Activated T-helper 1 cell treated with anti-CD3 and anti-CD28 coated beads, Interleukin-12 subunit alpha, Interleukin-12 subunit beta, Interleukin-2, Interleukin-4 antibody, amounts not matched to agents 30 ng/mL and 10 ng/mL and 1 ng/mL, durations not matched to agents 14 hours and 24 hours and 36 hours (primary cell): ENCODE measurements at places on chromosomes 2 and 18.

DNA sequence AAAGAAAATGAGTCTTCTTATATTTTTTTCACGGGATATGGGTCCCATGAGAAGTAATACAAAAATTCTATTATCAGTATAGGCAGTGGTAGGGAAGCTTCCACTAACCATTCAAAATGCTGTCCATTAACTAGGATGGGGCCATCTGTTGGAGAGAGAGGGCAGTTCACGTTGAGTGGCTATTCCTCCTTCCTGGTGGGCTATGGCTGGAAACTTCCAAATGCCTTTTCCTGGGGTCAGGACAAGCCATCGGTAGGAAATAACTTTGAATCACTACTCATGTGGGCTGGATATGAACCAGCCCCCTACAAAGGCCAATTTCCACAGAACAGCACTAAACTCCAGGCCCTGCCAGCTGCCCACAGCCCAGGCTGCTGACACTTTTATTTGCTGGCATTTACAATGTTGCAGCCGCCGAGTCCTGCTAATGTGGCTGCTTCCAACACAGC is 156.1 kb upstream of the HNRNPA3 start:
- peaks cover 12% of the 10 kb centered on the region for H3K27me3 ChIP-seq
- DNase-seq: no peak
- H3K4me1 ChIP-seq: peaks cover 8% of the 10 kb centered on the region
- no peaks in the 10 kb centered on the region for H3K36me3 ChIP-seq

- H3K27ac ChIP-seq: no peak overlapping the region
- no peaks in the 10 kb centered on the region for H3K27me3 ChIP-seq
- no peaks in the 10 kb centered on the region for H3K4me1 ChIP-seq
- H3K4me3 ChIP-seq: no peak overlapping the region
These were observed 48.6 kb downstream of the KLHL14 start for GRCh38 chr18:32724071-32724749.

- H3K36me3 ChIP-seq: peaks cover 46% of the 10 kb centered on the region
- no peaks in the 10 kb centered on the region for H3K27me3 ChIP-seq
- H3K4me3 ChIP-seq: peak overlapping the region; percentile 49
- H3K27ac ChIP-seq: peak overlapping the region; percentile 70
These were observed 18.0 kb downstream of the RNF125 start for GRCh38 chr18:32036506-32037180.

DNA sequence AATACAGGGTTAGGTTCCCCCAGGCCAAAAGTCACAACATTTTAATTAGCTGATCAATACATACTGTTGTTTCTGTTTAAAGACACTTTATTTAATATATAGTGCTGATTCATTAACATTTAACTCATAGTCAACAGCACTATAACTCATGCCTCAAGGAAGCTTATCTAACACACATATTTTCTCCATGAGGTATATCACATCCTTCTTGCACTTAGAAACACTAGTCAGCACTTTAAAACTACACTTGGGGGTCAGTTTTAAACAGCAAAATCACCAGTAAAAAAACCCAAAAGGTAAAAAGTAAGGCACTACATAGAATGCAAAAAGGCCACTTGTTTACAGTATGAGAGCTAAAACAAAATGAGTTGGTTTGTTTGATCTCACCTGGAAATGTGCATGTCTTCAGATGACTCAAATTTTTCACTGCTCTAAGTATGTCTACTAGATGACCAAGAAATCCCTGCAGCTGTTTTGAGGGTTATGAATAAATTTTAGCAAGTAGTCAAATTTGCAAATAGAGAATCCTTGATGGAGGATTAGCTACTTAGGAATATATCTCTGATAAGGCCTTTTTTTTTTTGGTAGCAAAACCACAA is 54.1 kb upstream of the EPB41L5 start:
- no peak for DNase-seq
- no peak overlapping the region for H3K4me3 ChIP-seq
- H3K36me3 ChIP-seq: peaks cover 37% of the 10 kb centered on the region
- H3K27me3 ChIP-seq: no peaks in the 10 kb centered on the region
- no peaks in the 10 kb centered on the region for H3K4me1 ChIP-seq

- H3K4me1 ChIP-seq: no peaks in the 10 kb centered on the region
- no peak overlapping the region for H3K27ac ChIP-seq
- no peak overlapping the region for H3K4me3 ChIP-seq
- no peaks in the 10 kb centered on the region for H3K36me3 ChIP-seq
- no peak for DNase-seq
These were observed 88.4 kb upstream of the CELF4 start for GRCh38 chr18:37654034-37654433.

GRCh38 chr2:60459851-60460250 is 93.6 kb downstream of the BCL11A start:
- no peak overlapping the region for H3K27ac ChIP-seq
- no peak for DNase-seq
- H3K4me1 ChIP-seq: no peaks in the 10 kb centered on the region
- no peak overlapping the region for H3K4me3 ChIP-seq
- H3K27me3 ChIP-seq: peaks cover 2% of the 10 kb centered on the region
- H3K36me3 ChIP-seq: no peaks in the 10 kb centered on the region

- no peak for DNase-seq
- no peaks in the 10 kb centered on the region for H3K4me1 ChIP-seq
- H3K27me3 ChIP-seq: no peaks in the 10 kb centered on the region
- no peak overlapping the region for H3K27ac ChIP-seq
These were observed 30.3 kb downstream of the STEAP3 start for GRCh38 chr2:119253760-119254600.

DNA sequence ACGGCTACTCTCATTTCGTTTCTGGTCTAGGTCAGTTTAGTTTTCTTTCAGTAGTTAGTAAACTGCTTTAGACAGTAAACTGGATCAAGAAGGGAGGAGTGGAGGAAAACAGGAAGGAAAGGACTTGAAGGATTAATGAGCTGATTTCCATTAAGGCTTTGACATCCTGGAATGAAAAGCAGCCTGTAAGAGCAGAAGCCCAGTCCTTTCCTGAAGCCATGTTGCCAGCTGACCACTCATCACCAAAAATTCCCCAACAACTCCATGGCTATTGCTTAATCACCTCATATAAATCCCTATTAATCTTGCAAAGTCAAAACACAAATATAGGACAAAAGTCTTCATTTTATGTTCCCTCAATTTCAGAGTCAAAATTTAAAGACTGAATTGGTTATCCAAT is 113.7 kb upstream of the ZFP36L2 start:
- no peak overlapping the region for H3K27ac ChIP-seq
- H3K4me3 ChIP-seq: no peak overlapping the region
- H3K36me3 ChIP-seq: peaks cover 14% of the 10 kb centered on the region

DNA sequence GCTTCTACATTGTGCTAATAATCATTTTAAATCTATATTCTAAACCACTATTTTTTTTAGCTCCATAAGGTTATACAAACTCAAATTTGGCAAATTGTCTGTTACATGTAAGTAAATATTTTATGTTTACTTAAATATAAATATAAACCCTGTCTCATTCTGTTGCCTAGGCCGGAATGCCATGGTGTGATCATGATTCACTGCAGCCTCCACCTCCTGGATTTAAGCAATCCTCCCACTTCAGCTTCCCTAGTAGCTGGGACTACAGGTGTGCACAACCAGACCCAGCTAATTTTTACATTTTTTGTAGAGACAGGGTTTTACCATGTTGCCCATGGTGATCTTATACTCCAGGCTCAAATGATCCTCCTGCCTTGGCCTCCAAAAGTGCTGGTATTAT is 124.7 kb downstream of the MEIS1 start:
- DNase-seq: no peak
- no peaks in the 10 kb centered on the region for H3K4me1 ChIP-seq
- H3K4me3 ChIP-seq: no peak overlapping the region
- H3K27me3 ChIP-seq: peaks cover 12% of the 10 kb centered on the region
- no peak overlapping the region for H3K27ac ChIP-seq

DNA sequence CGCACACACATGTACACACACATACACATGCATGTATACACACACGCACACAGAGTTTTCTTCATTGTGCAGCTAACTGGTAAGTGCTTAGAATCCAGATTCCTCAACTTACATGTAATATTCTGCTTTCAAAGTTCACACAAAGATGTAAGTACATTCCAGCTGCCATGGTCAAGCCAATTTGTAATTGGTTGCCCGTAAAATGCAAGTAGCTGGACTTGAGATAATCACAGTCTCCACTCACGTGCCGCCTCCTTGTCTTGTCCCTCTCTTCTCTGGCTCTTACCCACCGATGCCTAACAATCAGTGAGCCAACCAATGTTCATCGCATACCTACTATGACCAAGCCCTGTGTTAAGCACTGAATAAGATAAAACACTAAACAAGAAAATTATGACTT is 77.8 kb downstream of the SOCS6 start:
- H3K27ac ChIP-seq: no peak overlapping the region
- no peaks in the 10 kb centered on the region for H3K36me3 ChIP-seq
- peaks cover 5% of the 10 kb centered on the region for H3K27me3 ChIP-seq
- no peak for DNase-seq
- H3K4me3 ChIP-seq: no peak overlapping the region

GRCh38 chr2:106020032-106020431 is 174.1 kb downstream of the UXS1 start:
- DNase-seq: no peak
- no peak overlapping the region for H3K4me3 ChIP-seq
- H3K27ac ChIP-seq: no peak overlapping the region
- H3K27me3 ChIP-seq: peaks cover 1% of the 10 kb centered on the region
- H3K36me3 ChIP-seq: no peaks in the 10 kb centered on the region
- H3K4me1 ChIP-seq: peaks cover 7% of the 10 kb centered on the region

DNA sequence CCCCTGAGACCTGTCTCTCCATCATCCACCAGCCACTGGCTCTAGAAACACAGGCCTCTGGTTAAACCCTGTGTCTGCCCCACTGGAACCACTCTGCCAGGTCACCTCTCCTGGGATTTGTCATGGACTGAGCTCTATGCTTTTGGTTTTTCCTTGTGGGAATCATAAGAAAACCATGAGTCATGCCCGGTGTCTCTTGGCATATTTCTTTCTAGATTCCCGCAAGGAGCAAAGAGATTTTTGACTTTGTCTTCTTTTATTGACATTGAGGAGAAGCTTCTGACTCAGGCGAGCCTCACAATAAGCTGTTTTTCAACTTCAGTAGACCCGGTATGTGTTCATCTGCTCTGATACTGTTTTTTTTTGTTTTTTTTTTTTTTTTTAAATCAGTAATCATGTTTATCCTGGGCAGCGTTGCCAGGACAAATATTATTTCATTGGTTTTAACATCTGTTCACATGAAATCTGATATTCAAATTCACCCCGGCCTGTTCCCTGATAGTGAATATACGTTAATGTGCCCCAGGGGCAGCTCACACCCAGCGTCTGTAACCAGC is 207.1 kb downstream of the ACKR3 start:
- no peaks in the 10 kb centered on the region for H3K36me3 ChIP-seq
- H3K4me1 ChIP-seq: no peaks in the 10 kb centered on the region

GRCh38 chr2:149716687-149717086 is 129.1 kb upstream of the MMADHC start:
- no peaks in the 10 kb centered on the region for H3K36me3 ChIP-seq
- no peaks in the 10 kb centered on the region for H3K4me1 ChIP-seq
- DNase-seq: no peak
- H3K27ac ChIP-seq: no peak overlapping the region

DNA sequence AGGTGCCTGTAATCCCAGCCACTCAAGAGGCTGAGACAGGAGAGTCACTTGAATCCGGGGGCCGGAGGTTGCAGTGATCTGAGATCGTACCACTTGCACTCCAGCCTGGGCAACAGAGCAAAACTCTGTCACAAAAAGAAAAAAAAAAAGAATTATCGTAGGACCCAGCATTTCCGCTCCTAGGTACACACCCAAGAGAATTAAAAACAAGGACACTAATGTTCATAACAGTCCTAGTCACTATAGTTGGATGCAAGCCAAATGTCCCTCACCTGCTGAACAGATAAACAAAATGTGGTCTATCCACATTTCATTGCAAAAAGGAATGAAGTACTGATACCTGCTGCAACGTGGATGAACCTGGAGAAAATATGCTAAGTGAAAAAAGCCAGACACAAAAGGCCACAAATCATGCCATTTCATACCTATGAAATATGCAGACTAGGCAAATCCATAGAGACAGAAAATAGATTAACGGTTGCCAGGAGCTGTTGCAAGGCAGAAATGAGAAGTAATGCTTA is 21.2 kb downstream of the ADRA2B start:
- no peak overlapping the region for H3K27ac ChIP-seq
- H3K27me3 ChIP-seq: peaks cover 15% of the 10 kb centered on the region
- no peak for DNase-seq
- H3K4me1 ChIP-seq: no peaks in the 10 kb centered on the region

- no peaks in the 10 kb centered on the region for H3K36me3 ChIP-seq
- H3K27me3 ChIP-seq: peaks cover 10% of the 10 kb centered on the region
- H3K27ac ChIP-seq: no peak overlapping the region
- no peak for DNase-seq
- H3K4me1 ChIP-seq: no peaks in the 10 kb centered on the region
- no peak overlapping the region for H3K4me3 ChIP-seq
These were observed 16.5 kb downstream of the TMEM178A start for GRCh38 chr2:39682066-39682692.

DNA sequence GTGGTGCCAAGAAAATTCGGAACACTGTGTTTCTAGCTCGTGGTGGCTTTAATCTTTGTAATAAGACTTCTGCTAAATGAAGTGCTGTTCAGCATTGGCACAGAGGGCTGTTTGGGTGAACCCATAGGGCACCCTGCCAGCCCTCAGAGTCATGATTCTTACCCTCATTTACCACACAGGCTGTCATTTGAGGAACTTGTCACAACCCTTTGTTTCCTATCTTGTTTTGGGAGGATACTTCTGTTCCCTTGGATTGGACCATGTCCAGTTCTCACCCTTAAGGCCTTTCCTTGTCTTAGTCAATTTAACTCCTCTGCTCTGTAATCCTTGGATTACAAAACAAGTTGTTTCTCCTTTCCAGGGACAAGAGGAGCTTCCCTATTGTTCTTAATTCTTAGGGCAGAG is 225.7 kb downstream of the MTX2 start:
- DNase-seq: no peak
- peaks cover 16% of the 10 kb centered on the region for H3K4me1 ChIP-seq
- H3K27ac ChIP-seq: no peak overlapping the region
- H3K36me3 ChIP-seq: no peaks in the 10 kb centered on the region
- H3K4me3 ChIP-seq: no peak overlapping the region

- H3K4me3 ChIP-seq: no peak overlapping the region
- H3K4me1 ChIP-seq: no peaks in the 10 kb centered on the region
- no peaks in the 10 kb centered on the region for H3K27me3 ChIP-seq
- DNase-seq: no peak
- no peak overlapping the region for H3K27ac ChIP-seq
- H3K36me3 ChIP-seq: no peaks in the 10 kb centered on the region
These were observed 140.9 kb downstream of the TWIST2 start for GRCh38 chr2:238988752-238989151.

GRCh38 chr2:86143307-86143706 is 37.3 kb downstream of the PTCD3 start:
- DNase-seq: no peak
- H3K36me3 ChIP-seq: peaks cover 57% of the 10 kb centered on the region
- H3K27ac ChIP-seq: no peak overlapping the region

- no peak overlapping the region for H3K27ac ChIP-seq
- no peak overlapping the region for H3K4me3 ChIP-seq
- H3K36me3 ChIP-seq: no peaks in the 10 kb centered on the region
- peaks cover 3% of the 10 kb centered on the region for H3K27me3 ChIP-seq
- no peaks in the 10 kb centered on the region for H3K4me1 ChIP-seq
These were observed 278.7 kb upstream of the PXDN start for GRCh38 chr2:2022941-2023586.
